A549 treated with AZD2906 at 1 μM for 4 hours (cell line): ENCODE measurements at places on chromosomes 3 and 15. TPM values are rescaled to one million over a fixed set of nuclear protein-coding genes. Genes with fewer than 3 reads are reported as not detected.

The CCDC39 gene
- total RNA-seq, result not detected in 5 replicates

The GABRB3 gene
- total RNA-seq, result 58.2 to 73.8 TPM (median 71.1 TPM) in 5 replicates

The FRMD4B gene
- 0.36 to 1.5 TPM (median 0.65 TPM) in 5 replicates for total RNA-seq

The MOBP gene
- total RNA-seq, result 0.02 to 0.18 TPM (median 0.10 TPM) in 5 replicates

The CPB1 gene
- not detected in 5 replicates for total RNA-seq

The GADL1 gene
- total RNA-seq, result not detected in 5 replicates

The C2CD4B gene
- total RNA-seq, result 0.10 to 0.37 TPM (median 0.24 TPM) in 5 replicates

The CRYGS gene
- total RNA-seq, result 0.39 to 0.85 TPM (median 0.63 TPM) in 5 replicates

The CCDC14 gene
- total RNA-seq, result 15.9 to 18.4 TPM (median 16.0 TPM) in 5 replicates

The CLDN16 gene
- total RNA-seq, result 0.03 to 0.16 TPM (median 0.09 TPM) in 5 replicates

The LCTL gene
- 0.05 TPM in 1 of 5 replicates, not detected in the others for total RNA-seq

The CATSPER2 gene
- 0.24 to 1.2 TPM (median 0.95 TPM) in 5 replicates for total RNA-seq

The HES1 gene
- total RNA-seq, result 7.9 to 11.3 TPM (median 10.0 TPM) in 5 replicates

The MORC1 gene
- not detected in 5 replicates for total RNA-seq

The TFDP2 gene
- 14.9 to 21.4 TPM (median 18.7 TPM) in 5 replicates for total RNA-seq

The B3GALNT1 gene
- 0.17 to 0.39 TPM (median 0.22 TPM) in 5 replicates for total RNA-seq

The PIF1 gene
- 9.8 to 17.7 TPM (median 16.7 TPM) in 5 replicates for total RNA-seq

The GNAT1 gene
- total RNA-seq, result 0.05 to 0.25 TPM (median 0.22 TPM) in 3 of 5 replicates, not detected in the others

The ANAPC13 gene
- 45.5 to 51.8 TPM (median 46.1 TPM) in 5 replicates for total RNA-seq

The C3orf62 gene
- total RNA-seq, result 1.8 to 2.4 TPM (median 2.1 TPM) in 5 replicates

The RSL24D1 gene
- total RNA-seq, result 92.5 to 105 TPM (median 93.8 TPM) in 5 replicates

The RBP2 gene
- total RNA-seq, result not detected in 5 replicates

The CADM2 gene
- 0.05 to 0.16 TPM (median 0.13 TPM) in 5 replicates for total RNA-seq

The ADAMTS9 gene
- total RNA-seq, result 0.57 to 0.72 TPM (median 0.62 TPM) in 5 replicates

The EFCAB12 gene
- 0.70 to 1.3 TPM (median 1.0 TPM) in 5 replicates for total RNA-seq

The FBXO40 gene
- total RNA-seq, result not detected in 5 replicates

The CHRD gene
- total RNA-seq, result 0.11 to 0.36 TPM (median 0.23 TPM) in 5 replicates

The GPR149 gene
- total RNA-seq, result not detected in 5 replicates

The GOLGA6B gene
- 0.06 TPM in 1 of 5 replicates, not detected in the others for total RNA-seq

The UCN2 gene
- 5.9 to 8.7 TPM (median 8.2 TPM) in 5 replicates for total RNA-seq

The UROC1 gene
- total RNA-seq, result not detected in 5 replicates

The GOLGA8B gene
- 13.1 to 21.4 TPM (median 16.3 TPM) in 5 replicates for total RNA-seq

The SLC2A2 gene
- total RNA-seq, result not detected in 5 replicates

The PDCD7 gene
- total RNA-seq, result 25.7 to 27.3 TPM (median 26.4 TPM) in 5 replicates

The GPD1L gene
- total RNA-seq, result 15.6 to 22.5 TPM (median 18.1 TPM) in 5 replicates
